ENCODE measurements at places on chromosomes 4 and X. TPM values are rescaled to one million over a fixed set of nuclear protein-coding genes. Genes with fewer than 3 reads are reported as not detected.
A peak's percentile ranks its signal among the peaks of the same experiment; 100 is the strongest.

Gene SMAD1
- 20.1 TPM for polyA plus RNA-seq

Gene RHOXF2
- polyA plus RNA-seq, result not detected

Gene BEND2
- not detected for polyA plus RNA-seq

Gene SUPT20HL2
- not detected for polyA plus RNA-seq

DNA sequence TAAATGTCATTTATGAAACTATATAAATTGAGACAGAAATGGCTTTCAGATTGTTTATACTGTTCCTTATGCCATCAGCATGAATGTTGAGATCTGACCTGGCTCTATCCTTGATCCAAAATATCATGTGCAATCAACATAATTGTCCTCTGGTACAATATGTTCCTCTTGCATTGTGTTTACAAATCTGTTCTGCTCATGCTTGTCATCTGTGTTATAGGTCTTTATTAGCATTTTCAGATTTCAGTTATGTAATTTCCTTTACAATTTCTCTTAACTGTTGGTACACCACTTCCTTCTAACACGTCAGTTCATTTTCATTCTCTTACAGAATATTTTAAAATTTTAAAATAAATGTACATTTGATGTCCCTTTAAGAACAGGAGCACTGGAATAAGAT is 1.6 kb downstream of the HPGD start:
- no peak for DNase-seq
- H3K36me3 ChIP-seq, result no peaks in the 10 kb centered on the region
- peaks cover 6% of the 10 kb centered on the region for H3K4me1 ChIP-seq
- no peak overlapping the region for H3K27ac ChIP-seq

GRCh38 chrX:39813631-39814277 is 284.0 kb downstream of the BCOR start:
- H3K36me3 ChIP-seq, result no peaks in the 10 kb centered on the region
- no peaks in the 10 kb centered on the region for H3K27me3 ChIP-seq
- no peak for DNase-seq

DNA sequence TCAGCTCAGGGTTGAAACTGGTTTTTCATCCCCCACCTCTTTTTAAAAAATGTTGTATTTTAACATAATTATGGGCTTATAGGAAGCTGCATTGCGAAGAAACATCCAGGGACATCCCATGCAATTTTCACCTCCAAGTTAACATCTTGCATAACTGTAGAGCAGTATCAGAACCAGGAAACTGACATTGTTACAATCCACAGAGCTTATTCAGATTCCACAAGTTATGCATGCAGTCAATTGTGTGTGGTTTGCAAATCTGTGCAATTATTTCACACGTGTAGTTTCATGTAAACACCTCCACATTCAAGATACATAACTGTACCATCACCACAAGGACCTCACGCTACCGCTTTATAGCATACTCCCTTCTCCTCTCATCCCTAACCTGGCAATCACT is 97.5 kb upstream of the GATB start:
- H3K4me3 ChIP-seq, result no peak overlapping the region
- H3K4me1 ChIP-seq, result no peaks in the 10 kb centered on the region
- no peak for DNase-seq

DNA sequence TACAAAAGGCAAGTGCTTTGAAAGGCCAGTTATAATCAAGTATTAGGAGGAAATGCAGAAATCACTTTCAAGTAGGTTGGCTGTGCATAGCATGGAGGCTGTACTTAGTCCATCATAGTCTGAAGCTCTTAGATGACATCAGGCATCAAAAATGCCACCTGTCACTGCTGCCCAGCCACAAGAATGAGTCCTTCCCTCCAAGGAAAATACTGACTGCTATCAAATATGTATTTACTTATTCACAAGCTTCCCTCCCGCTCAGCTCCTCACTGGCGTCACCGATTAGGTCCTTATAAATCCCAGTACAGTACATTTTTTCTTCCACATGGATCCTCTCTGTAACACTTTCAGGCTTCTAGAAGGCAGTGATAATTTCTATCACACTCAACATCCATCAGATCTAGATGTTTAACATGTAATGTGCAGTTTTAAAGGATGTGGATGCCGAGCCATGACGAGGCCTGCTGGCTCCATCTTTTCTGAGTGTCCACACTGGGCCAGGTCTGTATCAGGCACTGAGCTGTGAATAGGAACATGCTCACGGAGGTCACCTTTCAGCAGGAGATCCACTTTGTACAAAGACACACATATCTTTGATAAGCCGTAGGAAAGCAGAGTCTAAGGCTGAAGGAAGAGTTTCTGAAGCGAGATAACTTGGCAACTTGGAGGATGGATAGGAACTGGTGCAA is 121.9 kb downstream of the PALLD start:
- H3K4me3 ChIP-seq, result no peak overlapping the region
- no peaks in the 10 kb centered on the region for H3K27me3 ChIP-seq
- H3K27ac ChIP-seq, result no peak overlapping the region
- DNase-seq, result no peak
- H3K4me1 ChIP-seq, result peaks cover 3% of the 10 kb centered on the region
- no peaks in the 10 kb centered on the region for H3K36me3 ChIP-seq

GRCh38 chr4:140568507-140569306 is at the start of gene UCP1:
UCP1 (minus strand) TSS chr4:140568961; CDS start chr4:140568729, 232 bp downstream.
- peak within 1 kb of the TSS; percentile 61 for H3K4me3 ChIP-seq
- H3K4me1 ChIP-seq, result no peaks in the 10 kb centered on the region
- no peak within 1 kb of the TSS for H3K27ac ChIP-seq
- DNase-seq, result no peak
- peaks cover 50% of the 10 kb centered on the region for H3K27me3 ChIP-seq
- no peaks in the 10 kb centered on the region for H3K36me3 ChIP-seq

DNA sequence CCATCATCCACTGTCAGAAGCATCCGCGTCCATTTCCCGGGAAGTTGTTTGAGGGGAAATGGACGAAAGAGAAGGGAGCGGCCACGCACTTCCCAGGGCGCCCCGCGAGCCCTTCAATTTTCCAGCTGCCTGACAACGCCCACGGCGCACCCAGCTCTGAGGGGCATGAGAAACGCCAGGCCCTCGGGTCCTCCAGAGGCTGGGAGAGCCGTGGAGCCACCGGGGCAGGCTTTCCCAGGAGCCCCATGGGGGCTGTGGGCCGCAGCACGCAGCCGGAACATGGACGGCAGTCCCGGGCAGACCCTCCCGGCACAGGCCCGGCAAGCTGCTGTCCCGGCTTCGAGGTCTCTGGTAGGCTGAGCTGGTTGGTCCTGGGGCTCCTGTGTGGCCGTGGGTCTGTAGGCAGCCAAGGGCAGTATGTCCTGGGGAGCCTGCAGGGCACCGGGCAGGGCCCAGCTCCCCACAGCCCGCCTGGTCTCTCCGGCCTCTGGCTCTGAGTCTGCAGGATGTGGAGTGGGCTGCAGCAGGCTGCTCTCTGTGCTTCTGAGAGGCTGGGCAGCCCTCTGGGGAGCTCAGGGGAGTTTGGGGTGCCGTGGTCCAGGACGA is 115.2 kb downstream of the FAM53A start:
- no peak for DNase-seq
- peaks cover 2% of the 10 kb centered on the region for H3K4me1 ChIP-seq
- no peaks in the 10 kb centered on the region for H3K27me3 ChIP-seq
- no peak overlapping the region for H3K27ac ChIP-seq
- H3K36me3 ChIP-seq, result no peaks in the 10 kb centered on the region

DNA sequence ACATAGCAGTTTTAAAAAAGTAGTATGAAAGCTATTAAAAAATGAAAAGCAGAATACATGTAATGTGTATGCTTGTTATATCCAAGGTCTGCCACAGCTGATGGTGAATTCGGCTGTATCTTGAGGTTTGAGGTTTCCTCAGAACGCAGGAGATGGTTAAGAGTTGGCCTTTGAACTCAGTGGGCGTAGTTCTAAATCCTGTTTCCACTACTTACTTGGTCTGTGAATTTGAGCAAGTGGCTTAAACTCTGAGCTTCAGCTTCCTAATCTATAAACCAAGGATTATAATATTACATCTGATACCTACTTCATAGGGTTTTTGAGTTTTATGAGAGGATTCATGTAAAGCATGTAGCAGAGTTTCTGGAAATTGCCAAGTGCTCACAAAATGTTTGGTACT is 125.2 kb downstream of the STIM2 start:
- H3K4me3 ChIP-seq, result no peak overlapping the region
- H3K27ac ChIP-seq, result no peak overlapping the region
- H3K4me1 ChIP-seq, result no peaks in the 10 kb centered on the region

DNA sequence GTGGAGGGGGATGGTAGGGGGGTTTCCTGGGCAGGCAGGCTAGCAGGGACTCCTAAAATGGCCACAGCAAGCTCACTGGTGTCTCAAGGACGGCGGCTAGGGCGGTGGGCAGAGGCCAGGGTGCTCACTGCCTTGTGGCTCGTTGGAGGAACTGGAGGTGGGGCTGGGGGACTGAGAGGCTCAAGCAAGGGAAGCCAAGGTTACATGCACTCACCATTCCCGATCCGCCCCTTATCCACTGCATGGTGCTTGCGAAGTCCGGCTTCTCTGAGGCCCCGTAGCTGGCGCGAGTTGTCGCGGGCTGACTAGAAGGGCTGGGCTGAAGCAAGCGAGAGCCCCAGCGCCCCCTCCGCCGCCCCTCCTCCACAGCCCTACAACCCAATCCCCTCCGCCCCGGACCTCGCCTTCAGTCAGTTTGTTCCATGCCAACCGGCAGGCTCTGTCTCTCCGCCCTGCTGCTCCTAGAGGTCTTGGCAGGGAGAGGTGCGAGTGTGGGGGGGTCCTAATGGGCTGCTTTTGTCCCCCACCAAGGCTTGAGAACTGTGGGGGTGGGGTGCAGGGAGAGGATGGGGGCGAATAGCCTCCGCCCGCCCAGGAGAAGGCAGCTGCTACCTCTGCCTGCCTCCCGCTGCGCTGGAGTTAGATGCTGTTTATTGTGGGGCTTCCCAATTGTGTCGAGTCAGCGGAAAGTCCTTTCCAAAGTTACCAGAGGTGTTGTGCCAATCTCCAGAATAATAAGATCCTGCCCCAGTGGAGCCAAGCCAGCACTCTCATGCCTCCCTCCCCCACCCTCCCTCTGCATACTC is at the start of gene ARHGEF9:
TSS of gene ARHGEF9 (minus strand) at position 313 of the 806 bp plus-strand sequence. CDS start at position 244, 69 bp downstream.
- H3K27me3 ChIP-seq, result no peaks in the 10 kb centered on the region
- peak within 1 kb of the TSS; percentile 65 for H3K4me3 ChIP-seq
- no peaks in the 10 kb centered on the region for H3K36me3 ChIP-seq
- no peaks in the 10 kb centered on the region for H3K4me1 ChIP-seq
- peak within 1 kb of the TSS; percentile 87 for H3K27ac ChIP-seq

GRCh38 chr4:125322366-125322730 is 7.6 kb downstream of the FAT4 start:
- no peaks in the 10 kb centered on the region for H3K36me3 ChIP-seq
- H3K4me1 ChIP-seq, result no peaks in the 10 kb centered on the region
- no peak for DNase-seq
- peaks cover 15% of the 10 kb centered on the region for H3K27me3 ChIP-seq
- no peak overlapping the region for H3K27ac ChIP-seq

GRCh38 chrX:46611658-46612362 is 38.2 kb downstream of the CHST7 start:
- no peak for DNase-seq
- H3K4me3 ChIP-seq, result no peak overlapping the region
- H3K36me3 ChIP-seq, result no peaks in the 10 kb centered on the region
- H3K27ac ChIP-seq, result no peak overlapping the region
- H3K4me1 ChIP-seq, result no peaks in the 10 kb centered on the region

DNA sequence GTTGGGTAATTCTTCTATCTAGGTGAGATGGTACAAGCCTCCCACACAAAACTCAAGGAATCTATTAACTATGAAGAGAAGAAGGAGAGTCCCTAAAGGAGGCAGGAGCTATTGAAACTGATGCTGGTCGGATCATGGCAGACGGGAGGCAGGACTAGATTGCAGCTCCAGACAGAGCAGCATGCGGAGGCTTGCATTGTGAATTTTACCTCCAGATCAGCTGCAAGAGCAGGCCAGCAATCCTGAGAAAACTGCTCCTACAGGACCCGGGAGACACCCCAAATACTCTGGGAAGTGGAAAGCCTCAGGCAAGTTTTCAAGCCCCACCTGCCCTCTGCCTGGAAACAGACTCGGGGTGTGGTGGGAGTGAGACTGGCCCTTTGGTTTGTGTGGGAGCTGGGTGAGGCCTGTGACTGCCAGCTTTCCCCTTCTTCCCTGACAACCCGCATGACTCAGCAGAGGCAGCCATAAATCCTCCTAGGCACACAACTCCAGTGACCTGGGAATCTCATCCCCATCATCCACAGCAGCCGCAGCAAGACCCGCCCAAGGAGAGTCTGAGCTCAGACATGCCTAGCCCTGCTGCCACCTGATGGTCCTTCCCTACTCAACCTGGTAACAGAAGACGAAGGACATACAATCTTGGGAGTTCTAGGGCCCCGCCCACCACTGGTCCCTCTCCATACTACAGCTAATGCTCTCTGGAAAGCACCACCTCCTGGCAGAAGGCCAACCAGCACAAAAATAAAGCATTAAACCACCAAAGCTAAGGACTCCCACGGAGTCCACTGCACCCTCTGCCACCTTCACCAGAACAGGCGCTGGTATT is 30.9 kb downstream of the GATB start:
- H3K4me1 ChIP-seq, result no peaks in the 10 kb centered on the region
- no peaks in the 10 kb centered on the region for H3K36me3 ChIP-seq
- H3K27me3 ChIP-seq, result no peaks in the 10 kb centered on the region
- H3K4me3 ChIP-seq, result no peak overlapping the region
- H3K27ac ChIP-seq, result no peak overlapping the region
- DNase-seq, result no peak

GRCh38 chr4:86220121-86220520 is 139.7 kb downstream of the MAPK10 start:
- no peak overlapping the region for H3K4me3 ChIP-seq
- H3K27ac ChIP-seq, result no peak overlapping the region
- H3K4me1 ChIP-seq, result peaks cover 2% of the 10 kb centered on the region
- DNase-seq, result no peak
- no peaks in the 10 kb centered on the region for H3K36me3 ChIP-seq

- H3K4me1 ChIP-seq, result no peaks in the 10 kb centered on the region
- DNase-seq, result no peak
- no peaks in the 10 kb centered on the region for H3K27me3 ChIP-seq
Measured at GRCh38 chr4:85147481-85148076, 181.1 kb upstream of the WDFY3 start.
